ENCODE measurements at places on chromosomes 11 and 22. TPM values are rescaled to one million over a fixed set of nuclear protein-coding genes. Genes with fewer than 3 reads are reported as not detected.

DNA sequence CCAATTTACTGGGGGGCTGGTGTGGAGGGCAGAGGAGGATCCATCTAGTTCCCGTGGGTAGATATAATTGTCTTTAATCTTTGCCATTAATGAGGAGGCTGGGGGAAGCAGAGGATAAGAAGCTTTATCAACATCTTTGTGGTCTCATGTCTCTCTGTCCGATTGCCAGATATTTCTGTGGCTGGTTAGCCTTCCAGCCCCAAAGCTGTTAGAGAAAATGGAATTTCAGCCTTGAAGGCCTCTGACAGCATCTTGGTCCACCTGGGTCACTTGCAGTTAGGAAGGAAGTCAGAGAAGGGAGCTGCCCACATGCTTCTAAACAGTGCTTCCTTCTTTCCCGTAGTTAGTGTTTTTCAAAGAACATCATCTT lies 56.9 kb downstream of the ABTB2 start:
- no peaks in the 10 kb centered on the region for H3K4me1 ChIP-seq
- H3K27ac ChIP-seq, result no peak overlapping the region
- no peak overlapping the region for H3K4me3 ChIP-seq
- no peaks in the 10 kb centered on the region for H3K36me3 ChIP-seq

DNA sequence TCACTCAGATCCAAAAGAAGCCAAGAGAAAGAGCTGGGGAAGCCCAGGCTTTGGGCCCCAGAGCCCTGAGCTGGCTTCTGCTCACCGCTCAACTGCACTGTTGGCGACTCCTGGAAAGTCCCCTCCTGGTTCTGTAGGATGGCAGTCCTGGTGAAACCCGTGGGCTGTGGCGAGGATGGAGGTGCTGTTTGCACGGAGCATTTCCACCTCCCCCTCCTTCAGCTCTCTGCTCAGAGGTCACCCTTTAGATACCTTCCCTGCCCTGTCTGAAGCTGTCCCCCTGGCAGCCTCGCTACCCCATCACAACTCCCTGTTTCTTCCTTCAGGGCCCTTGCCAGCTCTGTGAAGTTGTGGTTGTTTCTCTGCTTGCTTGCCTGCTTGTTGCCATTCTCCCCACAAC lies 97.8 kb downstream of the MYO18B start:
- no peak overlapping the region for H3K27ac ChIP-seq
- no peak for DNase-seq
- H3K4me3 ChIP-seq, result no peak overlapping the region
- H3K36me3 ChIP-seq, result no peaks in the 10 kb centered on the region

Gene HORMAD2
- not detected for total RNA-seq

GRCh38 chr11:95585752-95586077 lies 203.9 kb downstream of the FAM76B start:
- no peaks in the 10 kb centered on the region for H3K36me3 ChIP-seq
- no peak overlapping the region for H3K4me3 ChIP-seq
- H3K27me3 ChIP-seq, result no peaks in the 10 kb centered on the region

DNA sequence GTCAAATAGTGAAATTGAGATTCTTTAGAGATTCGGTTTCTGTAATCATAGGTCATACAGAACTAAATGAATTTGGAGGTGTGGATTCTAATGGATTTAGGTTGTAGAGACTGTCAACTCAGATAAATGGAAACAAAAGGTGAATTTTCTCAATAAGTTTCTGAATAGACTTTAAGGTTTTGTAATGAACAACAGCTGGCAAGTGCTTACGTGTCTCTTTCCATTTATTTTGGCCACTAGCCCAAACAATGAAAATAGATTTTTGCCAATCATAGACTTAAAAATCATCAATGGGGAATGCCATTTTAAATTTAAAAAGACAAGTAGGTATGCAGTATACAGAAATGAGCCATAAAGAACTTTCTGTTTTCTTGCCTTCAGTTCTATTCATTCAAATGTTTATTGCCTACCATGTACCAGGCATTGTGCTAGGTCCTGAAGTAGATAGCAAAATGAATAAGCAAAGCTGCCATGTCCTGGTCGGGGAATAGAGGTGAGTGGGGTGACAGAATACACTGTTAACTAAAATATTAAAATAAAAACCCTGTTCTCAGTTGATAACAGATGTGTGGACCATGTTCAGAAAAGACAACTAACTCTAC lies 16.9 kb upstream of the TMEM135 start:
- H3K27ac ChIP-seq, result no peak overlapping the region
- no peaks in the 10 kb centered on the region for H3K36me3 ChIP-seq
- DNase-seq, result no peak
- no peaks in the 10 kb centered on the region for H3K4me1 ChIP-seq

- no peaks in the 10 kb centered on the region for H3K36me3 ChIP-seq
- H3K27me3 ChIP-seq, result peaks cover 2% of the 10 kb centered on the region
- no peaks in the 10 kb centered on the region for H3K4me1 ChIP-seq
- DNase-seq, result no peak
- H3K27ac ChIP-seq, result no peak overlapping the region
- H3K4me3 ChIP-seq, result no peak overlapping the region
Measured at GRCh38 chr11:134338068-134338467, 6.3 kb downstream of the GLB1L2 start.

- H3K4me3 ChIP-seq, result no peak overlapping the region
- H3K36me3 ChIP-seq, result no peaks in the 10 kb centered on the region
- no peak for DNase-seq
Measured at GRCh38 chr11:86196085-86196696, 48.4 kb upstream of the EED start.

GRCh38 chr11:113384551-113384950 lies 3.0 kb upstream of the ANKK1 start:
- peaks cover 20% of the 10 kb centered on the region for H3K27me3 ChIP-seq
- no peaks in the 10 kb centered on the region for H3K36me3 ChIP-seq
- peaks cover 7% of the 10 kb centered on the region for H3K4me1 ChIP-seq
